ENCODE measurements at places on chromosomes 16 and 17.

- DNase-seq: no peak
Measured at GRCh38 chr17:628089-628941, 86.3 kb downstream of the VPS53 start.

DNA sequence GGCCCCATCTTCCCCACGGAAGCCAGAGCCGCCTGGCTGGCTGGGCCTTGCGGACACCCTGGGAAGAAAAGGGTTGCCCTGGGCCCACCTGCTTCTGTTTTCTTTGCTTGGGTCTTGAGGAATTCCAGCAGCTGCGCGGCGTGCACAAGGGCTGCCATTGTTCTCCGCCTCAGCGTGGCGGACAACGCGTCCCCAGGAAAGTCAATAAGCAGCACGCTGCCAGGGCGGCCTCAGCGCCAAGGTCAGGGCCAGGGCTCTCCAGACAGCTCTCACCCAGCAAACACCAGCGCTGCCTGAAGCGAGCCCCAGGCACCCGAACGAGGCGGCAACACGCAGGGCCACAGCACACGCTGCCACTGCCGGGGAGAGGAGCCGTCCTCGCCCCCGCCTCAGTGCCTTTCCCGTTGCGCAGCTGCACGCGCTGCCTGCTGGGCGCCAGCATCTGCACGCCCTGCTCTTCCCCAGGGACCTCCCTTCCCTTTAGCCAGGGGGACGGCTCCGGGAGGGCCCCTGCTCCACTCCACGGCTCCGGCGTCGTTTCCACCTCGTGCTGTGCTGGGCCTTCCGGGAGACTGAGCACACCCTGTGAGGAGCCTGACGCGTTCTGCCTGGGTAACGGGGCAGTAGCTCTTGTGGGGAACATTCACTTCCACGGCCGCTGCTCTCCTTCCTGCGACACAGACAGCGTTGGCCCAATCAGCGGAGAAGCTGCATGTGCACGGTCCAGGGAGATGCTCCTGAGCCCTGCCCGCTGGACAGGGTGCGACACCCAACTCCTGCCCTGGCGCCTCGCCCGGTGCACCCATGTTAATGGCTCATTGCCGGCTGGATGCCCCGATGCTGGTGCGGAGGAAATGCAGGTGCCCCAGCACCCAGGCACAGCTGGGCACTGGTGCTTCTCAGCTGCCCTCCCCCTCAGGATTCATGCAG lies 57.8 kb downstream of the LMF1 start:
- no peak for DNase-seq

- DNase-seq: no peak
Measured at GRCh38 chr16:4908854-4909401, 28.0 kb downstream of the PPL start.

DNA sequence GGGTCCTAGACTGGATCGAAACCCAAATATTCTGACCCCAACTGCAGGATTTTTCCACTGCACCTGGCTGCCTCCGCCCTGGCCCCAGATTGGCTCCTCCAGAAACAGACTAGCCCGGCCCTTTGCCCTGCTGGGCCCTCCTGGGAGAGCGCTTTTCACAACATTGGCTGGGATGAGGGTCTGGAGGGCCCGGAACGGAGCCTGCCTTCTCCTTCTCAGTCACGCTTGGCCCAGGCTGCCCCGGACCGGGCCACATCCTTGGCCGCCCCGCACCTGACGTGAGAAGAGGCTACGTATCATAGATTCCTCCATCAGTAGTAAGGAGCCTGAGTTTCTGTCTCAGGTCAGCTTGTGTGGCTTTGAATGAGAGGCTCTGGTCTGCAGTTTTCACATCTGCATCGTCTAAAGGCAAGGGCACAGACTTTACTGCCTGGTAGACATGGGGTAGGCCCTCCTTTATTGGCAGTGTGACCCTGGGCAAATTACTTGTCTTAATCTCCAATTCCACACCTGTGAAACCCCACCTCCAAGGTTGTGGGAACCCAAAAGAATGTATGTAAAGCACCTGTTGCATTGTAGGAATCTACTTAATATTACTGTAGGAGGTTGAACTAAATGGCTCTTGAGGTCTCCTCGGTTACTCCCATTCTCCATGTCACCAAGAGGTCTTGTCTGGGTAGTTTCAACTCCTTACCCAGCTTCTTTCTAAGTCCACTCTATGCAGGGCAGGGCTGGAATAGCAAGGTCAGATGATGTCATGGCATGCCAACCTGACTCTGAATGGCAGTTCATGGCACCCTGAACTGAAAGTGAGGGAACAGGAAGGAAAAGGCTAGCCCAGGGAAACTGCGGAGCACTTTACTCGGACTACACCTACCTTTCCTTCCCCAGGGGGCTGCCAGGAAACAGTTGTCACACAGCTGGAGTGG lies 661 bp downstream of the LRRC3C start:
- DNase-seq: peak; percentile 66

- DNase-seq: no peak
Measured at GRCh38 chr16:28913946-28914724, 10.9 kb downstream of the RABEP2 start.

GRCh38 chr17:14731591-14731990 lies 430.7 kb downstream of the HS3ST3B1 start:
- DNase-seq: no peak

DNA sequence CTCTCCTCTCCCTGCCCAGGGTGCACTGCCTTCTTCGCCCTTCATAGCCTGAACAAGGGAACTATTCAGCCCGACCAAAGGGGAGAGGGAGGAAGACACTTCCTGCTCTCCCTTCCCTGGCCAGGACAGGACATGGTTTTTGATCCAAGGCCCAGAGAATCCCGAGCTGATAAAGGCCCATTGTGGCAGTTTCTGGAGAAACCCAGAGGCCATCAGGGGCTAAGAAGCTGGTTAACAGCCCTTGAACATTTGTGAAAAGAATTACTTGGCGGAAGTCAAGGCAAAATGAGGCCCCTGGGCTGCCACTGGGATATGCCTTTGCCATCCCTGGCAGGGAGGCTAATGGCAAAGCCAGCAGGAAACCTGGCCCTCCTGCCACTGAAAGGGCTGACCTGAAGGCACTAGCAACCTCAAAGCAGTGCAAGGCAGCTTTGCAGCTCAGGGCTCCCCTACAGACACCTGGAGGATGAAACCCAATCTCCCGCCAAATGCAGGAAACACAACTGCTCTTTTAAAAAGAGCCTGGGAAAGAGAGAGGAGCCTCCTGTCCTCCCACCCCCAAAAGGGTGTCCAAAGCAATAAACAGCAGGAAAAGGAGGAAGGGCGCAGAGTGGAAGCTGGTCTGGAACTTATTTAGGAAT lies 12.6 kb downstream of the PHB1 start:
- DNase-seq: peak; percentile 42

DNA sequence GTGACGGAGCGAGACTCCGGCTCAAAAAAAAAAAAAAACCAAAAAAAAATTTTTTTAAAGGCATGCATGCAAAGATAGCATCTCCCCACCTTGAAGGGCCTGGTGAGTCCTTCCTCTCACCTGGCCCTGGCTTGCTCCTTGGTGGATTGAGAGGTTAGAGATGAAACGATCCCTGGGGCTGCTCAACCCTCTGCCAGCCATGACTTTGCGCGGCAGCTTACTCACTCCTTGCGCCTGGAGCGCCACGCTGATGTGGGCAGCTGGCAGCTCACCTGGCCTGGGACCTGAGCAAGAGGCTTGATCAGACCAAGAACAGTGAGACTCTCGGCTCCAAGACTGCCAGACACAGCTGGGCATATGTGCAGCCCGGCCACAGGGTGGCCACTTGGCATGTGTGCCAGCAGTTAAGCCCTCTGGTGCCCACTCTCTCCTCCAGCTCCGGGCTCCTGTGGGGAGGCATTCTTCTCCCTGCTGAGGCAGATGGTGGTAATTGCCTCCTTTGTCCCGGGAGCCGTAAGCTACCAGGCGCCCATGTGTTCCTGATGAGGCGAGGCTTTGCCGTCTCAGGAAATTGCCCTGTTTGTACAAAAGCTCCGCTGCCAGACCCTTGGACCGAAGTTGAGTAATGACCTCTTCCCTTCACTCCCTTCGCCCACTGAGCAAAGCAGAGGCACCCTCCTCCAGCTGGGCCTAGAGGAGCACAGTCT lies 5.1 kb upstream of the EVPL start:
- no peak for DNase-seq
